ENCODE measurements at places on chromosomes 7 and 10.

- no peak for DNase-seq
These were observed 155.7 kb upstream of the TNS3 start for GRCh38 chr7:47737601-47738000.

DNA sequence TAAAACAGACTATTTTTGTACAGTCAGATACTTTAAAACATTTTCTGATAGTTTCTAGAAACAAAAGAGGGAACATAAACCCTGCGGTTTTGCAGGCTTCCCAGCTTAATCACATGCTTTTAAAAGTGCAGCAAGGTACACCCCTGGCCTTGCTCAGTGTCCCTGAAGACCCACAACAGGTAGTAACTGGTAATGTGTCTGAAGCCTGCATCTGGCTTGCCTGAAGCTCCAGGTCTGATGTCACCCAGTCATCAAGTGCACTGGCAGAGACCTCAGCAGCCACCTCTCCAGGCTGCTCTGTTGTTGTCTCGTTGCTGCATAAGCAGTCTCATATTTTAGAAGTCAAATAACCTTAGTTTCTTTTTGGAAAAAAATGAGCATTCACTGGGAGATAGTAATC lies 376.1 kb upstream of the MTPN start:
- no peak for DNase-seq

- DNase-seq = no peak
These were observed 65.6 kb upstream of the TMEM72 start for GRCh38 chr10:44845361-44846175.

- no peak for DNase-seq
These were observed 5.3 kb downstream of the DYDC1 start for GRCh38 chr10:80351220-80351619.

- no peak for DNase-seq
These were observed 2.6 kb downstream of the CNPY4 start for GRCh38 chr7:100122067-100122466.

GRCh38 chr7:26912338-26912737 lies 47.9 kb upstream of the SKAP2 start:
- DNase-seq = no peak

- no peak for DNase-seq
These were observed 6.7 kb upstream of the JAKMIP3 start for GRCh38 chr10:132058793-132059759.

GRCh38 chr10:51217505-51217904 lies 143.2 kb downstream of the PRKG1 start:
- DNase-seq = no peak

DNA sequence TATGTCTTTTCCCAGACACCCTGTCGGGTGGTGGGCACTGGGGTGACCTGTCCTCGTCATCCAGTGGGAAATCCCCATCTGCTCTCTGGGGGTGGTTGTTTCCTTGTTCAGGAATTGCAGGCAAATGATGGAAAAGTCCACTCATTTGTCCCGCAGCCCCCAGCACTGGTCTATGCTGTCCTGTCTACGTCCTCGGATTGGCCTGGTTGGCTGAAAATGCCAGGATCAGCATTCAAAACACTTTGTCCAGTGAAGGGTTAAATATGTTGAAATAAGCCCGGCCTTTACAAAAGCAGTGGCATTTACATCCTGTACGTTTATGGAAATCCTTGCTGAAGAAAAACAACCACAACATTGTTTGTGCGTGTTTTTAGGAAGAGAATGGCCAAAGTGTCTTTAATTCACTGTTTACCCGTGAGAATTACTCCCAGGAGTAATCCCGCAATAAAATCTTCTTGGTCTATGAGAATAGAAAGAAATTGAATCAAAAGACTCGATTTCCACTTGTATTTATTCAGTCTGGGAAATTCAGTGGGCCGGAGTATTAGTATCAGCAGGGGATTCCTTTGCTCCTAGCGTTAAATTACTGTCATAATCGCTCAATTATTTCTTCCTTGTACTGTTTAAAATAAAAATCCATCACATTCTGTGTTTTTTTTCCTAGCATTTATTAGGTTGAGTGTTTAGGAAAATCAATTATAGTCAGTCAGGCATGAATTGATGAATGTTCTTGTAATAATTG lies 116.8 kb upstream of the SH2B2 start:
- DNase-seq = peak; percentile 25

DNA sequence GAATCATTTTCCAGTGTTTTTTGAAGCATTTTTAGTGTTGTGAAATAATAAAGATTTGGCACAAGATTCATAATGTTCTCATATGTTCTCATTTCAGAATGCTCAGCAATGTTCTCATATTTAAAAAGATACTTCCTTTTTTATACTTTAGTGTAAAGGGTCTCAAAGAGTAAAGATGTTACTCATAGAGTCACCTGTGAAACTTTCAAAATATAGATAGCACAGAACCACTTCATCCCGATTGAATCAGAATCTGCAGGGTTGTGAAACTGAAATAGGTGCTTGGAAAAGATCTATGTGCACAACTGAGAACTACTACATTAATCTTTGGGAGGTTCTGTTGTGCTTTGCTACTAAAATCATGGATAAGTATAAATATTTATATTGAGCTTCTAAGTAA lies 144.7 kb downstream of the MDFIC start:
- no peak for DNase-seq

- DNase-seq = no peak
These were observed 14.0 kb downstream of the ITGB1 start for GRCh38 chr10:32943854-32944661.

GRCh38 chr10:17113346-17113745 lies 16.3 kb downstream of the CUBN start:
- DNase-seq = peak; percentile 73

DNA sequence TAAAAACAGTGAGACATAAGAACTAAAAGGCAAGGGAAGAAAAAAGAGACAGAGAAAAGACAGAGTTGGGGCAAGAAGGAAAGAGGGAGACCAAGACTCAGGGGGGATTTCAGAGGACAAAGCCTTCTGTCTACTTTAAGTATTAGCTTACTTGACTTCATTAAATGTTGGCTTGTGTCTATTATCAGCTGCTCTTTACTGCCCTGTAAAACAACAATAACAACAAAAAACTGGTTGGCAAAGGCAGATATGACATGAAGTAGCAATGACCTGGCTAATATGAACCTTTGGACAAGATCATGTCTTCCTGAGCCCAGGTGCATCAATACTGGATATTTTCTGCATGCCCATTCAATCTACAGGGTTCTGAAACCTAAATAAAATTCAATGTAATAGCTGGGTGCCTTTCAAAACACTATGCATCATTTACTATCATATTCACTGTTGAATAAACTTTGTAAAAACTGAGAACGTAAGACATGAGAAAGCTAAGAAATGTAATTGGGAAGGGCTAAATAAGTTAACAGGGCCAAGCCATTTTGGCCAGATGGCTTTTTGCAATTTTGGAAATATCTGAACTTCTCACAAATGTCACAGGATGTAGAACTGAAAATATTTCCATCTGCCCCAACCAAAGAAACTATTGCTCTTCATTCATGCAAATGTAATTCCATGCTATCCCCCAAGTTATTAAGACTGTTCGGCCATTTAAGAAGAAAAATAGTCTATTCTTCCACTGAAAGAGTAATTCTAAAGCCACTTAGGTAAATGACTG lies 49.4 kb downstream of the LRRN3 start:
- no peak for DNase-seq

- DNase-seq = peak; percentile 66
These were observed 62.6 kb downstream of the ADK start for GRCh38 chr10:74213571-74214162.

- DNase-seq = no peak
These were observed 45.2 kb downstream of the PNLIPRP3 start for GRCh38 chr10:116472891-116473290.

GRCh38 chr10:44322137-44322536 lies 62.8 kb downstream of the CXCL12 start:
- peak; percentile 16 for DNase-seq

- peak; percentile 27 for DNase-seq
These were observed 14.1 kb upstream of the NDUFA5 start for GRCh38 chr7:123571684-123572083.

DNA sequence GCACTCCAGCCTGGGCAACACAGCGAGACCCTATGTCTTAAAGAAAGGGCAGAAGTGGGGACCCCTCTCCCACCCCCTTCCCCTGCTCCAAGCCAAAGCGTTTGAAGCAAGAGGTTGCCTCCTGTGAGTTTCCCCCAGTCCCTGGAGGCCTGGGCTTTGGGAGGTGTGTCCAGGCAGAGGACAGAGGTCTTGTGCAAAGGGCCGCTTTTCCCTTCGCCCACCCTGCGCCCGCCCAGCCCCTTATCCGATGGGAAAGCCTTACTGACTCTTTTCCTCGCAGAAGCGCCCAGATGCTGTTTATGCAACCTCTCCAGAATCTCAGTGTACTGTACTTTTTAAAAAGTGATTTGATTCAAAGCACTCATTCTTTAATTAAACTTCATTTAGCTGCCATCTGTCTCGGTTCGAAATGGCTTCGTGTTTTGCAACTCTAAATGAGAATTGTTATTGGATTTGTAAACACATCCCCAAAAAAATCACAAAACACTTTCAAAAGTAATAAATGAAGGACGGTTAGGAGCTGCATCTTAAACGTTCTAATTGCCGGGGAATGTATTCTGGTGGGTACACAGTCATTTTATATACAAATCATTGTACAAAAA lies 50.5 kb upstream of the GTF2I start:
- DNase-seq = no peak

GRCh38 chr7:70069977-70070376 lies 471.7 kb downstream of the AUTS2 start:
- DNase-seq = no peak

- DNase-seq = no peak
These were observed 13.9 kb upstream of the PPP3CB start for GRCh38 chr10:73509695-73510094.

DNA sequence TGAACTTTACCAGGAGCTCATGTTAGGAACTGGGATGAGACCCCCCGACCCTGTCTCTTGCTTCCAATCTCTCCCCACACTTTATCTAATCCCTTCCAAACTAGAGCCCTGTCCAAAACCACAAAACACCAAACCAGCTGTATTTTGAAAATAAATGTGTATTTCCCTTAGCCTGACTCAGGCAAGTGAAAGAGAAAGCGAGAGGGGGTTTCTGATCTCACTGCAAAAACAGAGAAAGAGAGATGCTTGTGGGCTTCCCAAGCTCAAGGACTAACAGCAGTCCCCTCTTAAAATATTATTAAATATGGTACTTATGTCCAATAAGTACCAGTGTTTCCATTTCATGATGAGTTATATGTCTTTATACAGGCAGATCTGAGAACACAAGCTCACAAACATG lies 122.0 kb downstream of the AGMO start:
- no peak for DNase-seq

DNA sequence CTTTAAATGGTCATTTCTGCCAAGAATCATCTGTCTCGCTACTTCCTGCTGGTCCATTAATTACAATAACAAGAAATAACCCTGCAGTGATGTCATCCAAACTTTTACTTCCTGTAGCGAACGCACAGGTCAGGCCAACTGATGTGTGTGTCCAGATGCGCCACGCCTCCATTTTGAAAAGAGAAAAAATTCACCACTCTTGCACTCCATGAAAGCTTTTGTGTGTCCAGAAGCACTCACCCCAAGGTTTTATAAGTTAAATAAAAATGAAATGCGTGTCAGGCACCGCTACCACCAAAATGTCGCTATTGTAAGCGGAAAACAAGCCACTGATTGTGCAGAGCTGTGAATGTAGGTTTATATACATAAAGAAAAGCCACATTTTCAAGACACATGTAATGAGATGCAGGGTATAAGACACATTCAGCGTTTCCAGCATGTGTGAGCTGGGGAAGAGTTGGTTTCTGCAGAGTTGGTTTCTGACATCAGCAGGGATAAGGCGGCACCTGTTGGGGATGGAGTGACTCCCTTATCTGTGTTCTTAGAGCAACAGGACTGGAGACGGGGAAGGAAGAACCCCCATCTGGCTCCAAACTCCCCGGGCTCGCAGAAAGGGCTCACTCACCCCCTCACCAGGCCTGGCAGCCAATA lies 83.3 kb downstream of the CTBP2 start:
- DNase-seq = no peak

GRCh38 chr7:151539088-151539671 lies 19.5 kb upstream of the RHEB start:
- peak; percentile 47 for DNase-seq

- DNase-seq = peak; percentile 14
These were observed 105.8 kb downstream of the SEMA3A start for GRCh38 chr7:84088802-84089201.

GRCh38 chr10:128985036-128985435 lies 482.0 kb upstream of the MGMT start:
- DNase-seq = no peak

- peak; percentile 20 for DNase-seq
These were observed 942 bp upstream of the KIAA1217 start for GRCh38 chr10:24207781-24208611.

DNA sequence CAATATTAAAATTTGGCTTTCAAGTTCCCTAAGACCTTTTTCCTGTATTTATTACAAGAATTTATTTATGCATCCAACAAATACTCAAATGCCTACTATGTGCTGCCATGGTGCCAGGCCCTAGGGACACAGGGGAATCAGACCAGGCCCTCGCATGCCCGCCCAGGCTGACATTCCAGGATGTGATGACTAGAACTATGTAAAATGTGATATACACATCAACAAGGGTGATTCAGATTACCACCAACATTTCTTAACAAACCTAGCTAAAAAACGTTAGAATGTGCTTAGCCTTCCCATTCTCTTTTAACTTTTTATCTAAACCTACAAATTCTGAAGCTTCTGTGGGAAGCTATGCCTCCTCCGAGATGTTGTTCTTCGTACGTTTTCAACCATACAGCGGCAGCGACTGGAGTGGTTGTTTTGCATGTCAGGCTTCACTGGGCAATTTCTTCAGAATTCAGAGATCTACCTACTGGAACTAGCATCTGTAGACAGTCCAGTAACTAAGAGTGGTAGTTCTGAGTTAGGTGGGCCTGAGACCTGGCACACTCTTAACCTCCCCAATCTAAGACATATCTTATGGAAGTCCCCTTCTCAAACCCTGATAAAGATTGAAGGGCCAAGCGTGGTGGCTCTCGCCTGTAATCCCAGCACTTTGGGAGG lies 22.1 kb downstream of the GNA12 start:
- DNase-seq = peak; percentile 92

DNA sequence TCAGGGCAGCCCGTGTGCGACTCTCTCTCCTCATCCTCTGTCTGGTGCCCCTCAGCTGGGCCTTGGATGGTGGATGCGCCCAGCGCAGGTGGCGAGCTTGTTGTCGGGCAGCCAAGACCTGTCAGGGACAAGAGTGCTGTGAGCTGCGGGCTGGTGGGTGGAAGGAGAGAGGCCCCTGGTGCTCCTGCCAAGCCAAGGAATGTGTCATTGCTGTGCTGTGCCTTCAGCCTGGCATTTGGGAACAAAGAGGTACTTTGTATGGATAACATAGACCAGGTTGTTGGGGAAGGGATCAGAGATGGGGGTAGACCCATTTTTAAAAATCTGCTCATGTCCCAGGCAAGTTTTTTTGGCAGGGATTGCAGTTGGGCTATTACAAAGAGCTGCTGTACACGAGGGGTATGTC lies 120.9 kb downstream of the PKD1L1 start:
- DNase-seq = no peak

DNA sequence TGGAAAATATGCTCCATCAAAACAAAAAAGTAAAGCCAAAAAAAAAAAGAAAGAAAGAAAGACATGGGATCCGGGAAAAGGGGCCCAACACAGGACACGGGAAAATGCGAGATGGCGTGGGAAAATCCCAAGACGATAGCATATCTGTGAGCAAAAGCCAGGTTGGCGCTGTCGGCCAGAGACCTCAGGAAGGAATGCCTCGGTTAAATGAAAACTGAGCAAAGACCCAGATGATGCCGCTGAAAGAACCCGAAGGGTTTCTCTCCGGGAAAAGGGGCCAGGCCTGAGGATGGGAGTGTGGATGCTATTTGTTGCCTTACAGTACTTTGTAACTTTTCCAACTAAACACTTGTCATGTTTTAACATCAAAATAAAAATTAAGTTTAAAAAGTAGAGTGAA lies 49.5 kb upstream of the PPP2R2D start:
- no peak for DNase-seq

- no peak for DNase-seq
These were observed 47.7 kb downstream of the PIK3AP1 start for GRCh38 chr10:96672481-96673175.
